CD4-positive, alpha-beta T cell treated with Interleukin-10 for 1 hour (primary cell): ENCODE measurements at places on chromosomes 3 and 15.

GRCh38 chr3:129282727-129283327 is 4.2 kb downstream of the HMCES start:
- DNase-seq: peak; percentile 48

DNA sequence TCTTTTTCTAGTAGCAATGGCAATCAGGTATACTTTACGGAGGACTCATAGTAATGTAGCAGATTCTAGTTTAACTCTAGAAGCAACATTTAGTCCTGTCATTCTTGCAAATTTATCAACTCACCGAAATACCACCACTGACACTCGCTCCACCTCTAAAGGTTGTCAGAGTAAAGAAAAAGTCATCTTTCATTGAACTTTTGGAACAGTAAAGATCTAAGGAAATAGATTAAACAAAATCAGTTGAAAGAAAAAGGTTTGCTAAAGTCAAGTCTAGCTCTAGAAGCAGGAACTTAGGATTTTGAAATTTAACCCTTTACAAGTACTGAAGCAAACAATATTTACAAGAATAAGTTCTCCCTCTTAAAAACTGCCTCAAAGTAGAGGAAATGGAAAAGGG is 8.7 kb downstream of the ATP8B4 start:
- no peak for DNase-seq

DNA sequence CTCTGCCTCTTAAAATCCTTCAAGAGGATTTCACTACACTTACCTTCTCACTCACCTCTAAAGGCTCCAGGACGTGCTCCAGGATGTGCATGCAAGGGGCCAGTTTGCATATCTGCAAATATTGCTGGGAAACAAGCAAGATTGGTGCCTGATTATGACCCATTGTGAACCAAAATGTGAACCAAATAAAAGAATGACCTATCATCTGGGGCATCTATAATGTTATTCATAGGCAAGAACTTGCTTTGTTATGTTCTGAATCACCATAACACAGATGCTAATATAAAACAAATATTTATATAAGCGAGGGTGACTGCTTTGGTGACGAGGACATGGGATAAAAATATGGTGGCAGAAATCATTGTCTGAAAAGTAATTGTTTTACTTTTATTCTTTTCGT is 5.5 kb downstream of the IL12A start:
- DNase-seq: no peak

- no peak for DNase-seq
These were observed 46.3 kb upstream of the VPS8 start for GRCh38 chr3:184765730-184766074.

- DNase-seq: no peak
These were observed 11.8 kb downstream of the AAGAB start for GRCh38 chr15:67242708-67243111.
